ENCODE measurements at places on chromosomes 1 and 21.

GRCh38 chr1:206001476-206001888, 1.7 kb downstream of the RAB7B start:
- DNase-seq = no peak

DNA sequence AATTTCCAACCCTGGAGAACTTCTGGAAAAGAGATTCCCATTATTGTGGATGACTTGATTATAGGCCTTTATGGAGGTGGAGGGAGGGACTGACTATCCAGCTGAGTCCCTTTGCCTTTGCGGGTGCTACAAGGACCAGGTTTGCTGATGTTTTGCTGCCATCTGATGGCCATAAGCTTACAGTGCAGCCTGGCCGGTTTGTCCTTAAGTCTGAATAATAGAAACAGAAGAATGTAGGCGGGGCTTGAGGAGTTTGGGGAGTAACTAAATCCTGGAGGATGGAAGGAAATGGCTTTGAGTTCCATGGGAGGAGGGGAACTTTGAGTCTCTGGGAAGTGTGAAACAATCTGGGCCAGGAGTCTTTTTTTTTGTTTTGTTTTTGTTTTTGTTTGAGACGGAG, 55.7 kb upstream of the CD1D start:
- peak; percentile 84 for DNase-seq

GRCh38 chr1:29122682-29123052, 1.0 kb downstream of the TMEM200B start:
- DNase-seq = no peak

DNA sequence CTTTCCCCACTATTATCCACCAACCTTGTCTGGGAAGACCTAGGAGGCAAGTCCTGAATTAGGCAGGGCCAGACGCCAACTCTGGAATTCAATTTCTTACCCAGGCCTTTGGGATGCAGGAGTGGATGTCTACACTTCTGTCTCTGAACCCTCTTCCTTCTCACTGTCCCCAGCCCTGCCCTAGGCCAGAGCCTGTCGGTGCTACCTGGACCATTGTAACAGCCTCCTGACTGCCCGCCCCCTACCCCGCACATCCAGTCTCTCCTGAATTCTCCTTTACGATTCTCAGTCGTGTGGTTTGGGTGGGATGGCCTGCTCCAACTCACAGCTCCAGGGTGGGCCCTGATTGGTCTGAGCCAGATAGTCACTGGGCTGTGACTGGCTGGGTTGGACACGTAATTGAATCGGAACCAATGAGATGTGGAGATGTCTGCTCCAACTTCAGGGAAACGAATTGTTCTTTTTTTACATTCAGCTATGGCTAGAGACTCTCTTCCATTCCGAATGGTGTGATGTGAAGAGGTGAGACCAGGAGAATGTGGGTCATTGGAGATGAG, 304.6 kb downstream of the PTPRU start:
- peak; percentile 17 for DNase-seq

DNA sequence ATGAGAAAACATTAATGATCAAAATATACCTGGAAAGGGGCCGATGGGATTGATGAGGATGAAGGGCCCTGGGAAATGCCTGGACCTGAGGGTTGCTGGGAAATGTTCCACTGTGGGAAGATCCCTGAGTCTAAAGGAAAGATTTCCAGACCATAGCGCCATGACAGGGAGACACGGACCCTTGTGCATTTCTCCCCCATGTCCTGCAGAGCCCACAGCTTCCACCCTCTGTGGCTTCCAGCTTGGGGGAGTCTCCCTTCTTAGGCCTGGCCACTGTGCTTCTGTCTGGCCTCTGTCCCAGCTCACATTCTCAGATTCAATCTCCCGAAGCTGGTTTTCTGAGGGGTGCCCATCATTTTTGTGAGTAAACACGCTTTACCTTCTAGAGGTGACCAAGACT, 1.0 kb upstream of the PRAMEF12 start:
- DNase-seq = no peak

GRCh38 chr1:94936861-94937620, 10.1 kb upstream of the CNN3 start:
- no peak for DNase-seq

- DNase-seq = no peak
Observed at GRCh38 chr1:238191170-238191569, 300.4 kb upstream of the ZP4 start.

- DNase-seq = no peak
Observed at GRCh38 chr1:168472223-168472622, 71.6 kb downstream of the XCL2 start.

DNA sequence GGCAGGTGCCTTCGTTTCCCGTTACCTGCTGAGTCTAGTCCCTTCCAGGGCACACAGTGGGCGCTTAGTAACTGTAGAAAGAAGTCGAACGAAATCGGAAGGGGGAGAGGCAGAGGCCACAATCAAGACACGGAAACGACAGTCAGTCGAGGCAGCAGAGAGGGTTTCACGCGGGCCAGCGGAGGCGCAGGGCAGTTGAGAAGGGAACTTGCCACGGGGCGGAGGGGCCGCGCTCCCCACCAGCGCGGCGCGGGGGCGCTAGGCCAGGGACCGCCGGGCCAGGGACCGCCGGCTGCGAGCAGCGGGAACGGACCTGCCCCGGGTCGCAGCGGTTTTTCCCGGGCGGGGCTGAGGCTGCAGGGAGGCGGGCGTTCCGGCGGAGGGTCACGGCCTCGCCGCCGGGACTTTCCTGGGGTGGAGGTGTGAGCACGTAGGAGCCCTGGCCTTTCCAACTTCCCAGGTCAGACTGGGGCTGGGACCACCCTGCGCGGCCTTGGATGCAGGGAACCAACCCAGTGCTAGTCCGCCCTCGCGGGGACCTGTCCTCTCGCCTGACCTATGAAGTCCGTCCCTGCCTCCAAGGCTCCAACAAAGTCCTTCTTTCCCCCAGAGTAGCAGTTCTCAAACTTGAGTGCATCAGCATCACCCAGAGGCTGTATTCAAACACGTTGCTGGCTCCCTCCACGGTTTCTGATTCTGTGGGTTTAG, 150.1 kb upstream of the FGGY start:
- peak; percentile 77 for DNase-seq
